A549 treated with ZK216348 at 1 μM for 4 hours (cell line): ENCODE measurements at places on chromosomes 1 and 21. TPM values are rescaled to one million over a fixed set of nuclear protein-coding genes. Genes with fewer than 3 reads are reported as not detected.

The CRNN gene
- not detected in 5 replicates for total RNA-seq

The ATPAF1 gene
- total RNA-seq = 31.3 to 43.0 TPM (median 31.9 TPM) in 5 replicates

The MROH9 gene
- not detected in 5 replicates for total RNA-seq

The AADACL4 gene
- not detected in 5 replicates for total RNA-seq

The SMPDL3B gene
- 1.1 to 1.5 TPM (median 1.2 TPM) in 5 replicates for total RNA-seq

The STYXL2 gene
- total RNA-seq = not detected in 5 replicates

The FYB2 gene
- not detected in 5 replicates for total RNA-seq

The PRAMEF20 gene
- not detected in 5 replicates for total RNA-seq

The BMP8B gene
- 3.7 to 5.4 TPM (median 4.5 TPM) in 5 replicates for total RNA-seq

The DNAJC16 gene
- 3.9 to 5.6 TPM (median 4.0 TPM) in 5 replicates for total RNA-seq

The PLA2G2A gene
- total RNA-seq = not detected in 5 replicates

The BLACAT1 gene
- not detected in 5 replicates for total RNA-seq

The BRINP3 gene
- not detected in 5 replicates for total RNA-seq

The CYP4A11 gene
- total RNA-seq = not detected in 5 replicates

The SMCP gene
- not detected in 5 replicates for total RNA-seq

The DNAJC28 gene
- total RNA-seq = 0.17 to 0.54 TPM (median 0.27 TPM) in 5 replicates

The MAP3K6 gene
- total RNA-seq = 10.5 to 15.7 TPM (median 13.7 TPM) in 5 replicates

The CFAP45 gene
- total RNA-seq = 0.32 to 1.1 TPM (median 0.62 TPM) in 5 replicates

The DISP3 gene
- total RNA-seq = 0.15 to 0.44 TPM (median 0.37 TPM) in 4 of 5 replicates, not detected in the other

The NUP210L gene
- total RNA-seq = not detected in 5 replicates

The FAM131C gene
- 10.8 to 20.2 TPM (median 18.3 TPM) in 5 replicates for total RNA-seq

The HPCA gene
- 0.25 to 0.42 TPM (median 0.33 TPM) in 5 replicates for total RNA-seq

The RPS27 gene
- 4,025 to 7,363 TPM (median 4,151 TPM) in 5 replicates for total RNA-seq

The GSTM5 gene
- not detected in 5 replicates for total RNA-seq

The SYT14 gene
- total RNA-seq = 0.12 to 0.13 TPM in 2 of 5 replicates, not detected in the others

The USP16 gene
- total RNA-seq = 19.5 to 32.5 TPM (median 22.3 TPM) in 5 replicates

The GPATCH2 gene
- 4.9 to 10.6 TPM (median 8.4 TPM) in 5 replicates for total RNA-seq

The TSEN15 gene
- total RNA-seq = 24.5 to 35.3 TPM (median 30.9 TPM) in 5 replicates

The NMNAT2 gene
- total RNA-seq = 0.42 to 1.5 TPM (median 0.62 TPM) in 5 replicates

The CYP2J2 gene
- 0.08 TPM in 1 of 5 replicates, not detected in the others for total RNA-seq

The PPM1J gene
- 0.50 to 1.4 TPM (median 1.3 TPM) in 5 replicates for total RNA-seq

The LEMD1 gene
- total RNA-seq = not detected in 5 replicates

The LGR6 gene
- 0.40 to 1.8 TPM (median 0.62 TPM) in 5 replicates for total RNA-seq
